Iris pigment epithelial cell (primary cell): ENCODE measurements at places on chromosomes 13 and 19.
A peak's percentile ranks its signal among the peaks of the same experiment; 100 is the strongest.

DNA sequence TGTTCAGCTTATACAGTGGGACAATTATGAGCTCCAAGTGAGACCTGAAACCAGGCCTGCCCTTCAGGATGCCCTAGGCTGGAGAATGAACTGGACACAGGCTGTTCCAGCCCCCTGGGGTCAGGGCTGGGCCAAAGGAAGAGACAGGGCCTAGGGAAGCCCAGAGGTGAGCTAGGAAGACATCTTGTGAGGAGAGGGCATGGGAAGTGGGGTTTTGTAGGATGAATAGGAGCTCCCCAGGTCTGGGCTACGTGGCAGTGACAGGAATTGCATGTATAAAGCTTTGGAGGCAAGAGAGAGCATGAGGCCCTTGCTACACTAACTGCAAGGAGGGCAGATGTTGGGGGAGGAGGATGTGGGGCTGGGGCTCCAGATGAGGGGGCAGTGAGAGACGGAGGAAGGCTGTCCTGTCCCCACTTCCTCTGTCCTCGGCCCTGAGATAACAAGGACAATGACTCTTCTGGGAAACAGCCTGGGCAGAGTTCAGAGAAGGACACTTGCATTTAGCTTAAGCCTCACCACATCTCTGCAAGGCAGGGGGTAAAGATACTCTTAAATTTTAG, 1.5 kb upstream of the TBXA2R start:
- DNase-seq = no peak

DNA sequence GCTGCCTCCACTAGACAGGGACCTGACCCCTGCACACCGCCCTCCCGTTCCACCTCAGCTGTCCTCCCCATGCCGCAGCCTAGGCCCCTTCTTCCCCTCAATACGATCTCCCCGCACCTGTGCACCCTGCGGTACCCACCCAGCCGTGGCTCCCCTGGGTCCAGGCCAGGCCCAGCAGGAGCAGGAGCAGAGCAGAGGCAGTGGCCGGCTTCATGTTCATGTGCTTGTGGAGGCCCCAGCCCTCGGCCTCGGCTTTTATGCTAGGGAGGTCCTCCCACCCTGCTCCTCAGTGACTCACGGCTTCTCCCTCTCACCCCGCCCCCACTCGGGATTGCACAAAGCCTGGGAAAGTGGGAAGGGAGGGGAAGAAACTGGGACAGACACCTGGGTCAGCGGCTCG, 11.4 kb upstream of the KRTDAP start:
- no peak for DNase-seq

DNA sequence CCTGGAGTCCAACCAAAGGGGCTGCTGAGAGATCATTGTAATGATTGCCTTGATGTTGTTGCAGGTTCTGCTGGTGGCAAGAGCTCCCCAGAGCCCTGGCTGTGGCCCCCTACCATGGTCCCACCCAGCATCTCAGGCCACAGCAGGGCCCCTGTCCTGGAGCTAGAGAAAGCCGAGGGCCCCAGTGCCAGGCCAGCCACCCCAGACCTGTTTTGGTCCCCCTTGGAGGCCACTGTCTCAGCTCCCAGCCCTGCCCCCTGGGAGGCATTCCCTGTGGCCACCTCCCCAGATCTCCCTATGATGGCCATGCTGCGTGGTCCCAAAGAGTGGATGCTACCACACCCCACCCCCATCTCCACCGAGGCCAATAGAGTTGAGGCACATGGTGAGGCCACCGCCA, 15.5 kb downstream of the NCAN start:
- no peak for DNase-seq

DNA sequence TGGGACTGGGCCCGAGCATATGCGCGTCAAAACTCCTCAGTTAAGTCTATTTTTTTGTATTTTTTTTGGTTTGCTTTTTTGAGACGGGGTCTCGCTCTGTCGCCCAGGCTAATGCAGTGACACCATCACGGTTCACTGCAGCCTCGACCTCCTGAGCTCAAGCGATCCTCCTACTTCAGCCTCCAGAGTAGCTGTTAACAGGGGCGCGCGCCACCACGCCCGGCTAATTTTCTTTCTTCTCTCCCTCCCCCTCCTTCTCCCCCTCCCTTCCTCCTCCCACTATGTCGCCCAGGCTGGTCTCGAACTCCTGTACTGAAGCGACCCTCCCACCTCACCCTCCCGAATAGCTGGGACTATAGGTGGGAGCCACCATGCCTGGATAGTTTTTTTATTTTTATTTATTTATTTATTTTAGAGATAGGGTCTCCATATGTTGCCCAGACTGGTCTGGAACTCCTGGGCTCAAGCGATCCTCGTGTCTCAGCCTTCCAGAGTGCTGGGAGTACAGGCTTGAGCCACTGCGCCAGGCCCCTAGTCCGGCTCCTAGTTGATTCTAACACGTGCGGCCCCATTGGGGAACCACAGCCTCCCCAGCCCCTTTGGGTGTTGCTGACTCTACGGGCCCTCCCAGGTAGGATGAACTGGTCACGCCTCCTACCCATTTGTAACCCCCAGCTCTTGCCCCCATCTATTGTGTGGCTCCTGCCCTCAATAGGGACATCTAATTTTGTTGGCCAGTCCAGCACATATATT, 806 bp upstream of the ZNF837 start:
- no peak for DNase-seq

DNA sequence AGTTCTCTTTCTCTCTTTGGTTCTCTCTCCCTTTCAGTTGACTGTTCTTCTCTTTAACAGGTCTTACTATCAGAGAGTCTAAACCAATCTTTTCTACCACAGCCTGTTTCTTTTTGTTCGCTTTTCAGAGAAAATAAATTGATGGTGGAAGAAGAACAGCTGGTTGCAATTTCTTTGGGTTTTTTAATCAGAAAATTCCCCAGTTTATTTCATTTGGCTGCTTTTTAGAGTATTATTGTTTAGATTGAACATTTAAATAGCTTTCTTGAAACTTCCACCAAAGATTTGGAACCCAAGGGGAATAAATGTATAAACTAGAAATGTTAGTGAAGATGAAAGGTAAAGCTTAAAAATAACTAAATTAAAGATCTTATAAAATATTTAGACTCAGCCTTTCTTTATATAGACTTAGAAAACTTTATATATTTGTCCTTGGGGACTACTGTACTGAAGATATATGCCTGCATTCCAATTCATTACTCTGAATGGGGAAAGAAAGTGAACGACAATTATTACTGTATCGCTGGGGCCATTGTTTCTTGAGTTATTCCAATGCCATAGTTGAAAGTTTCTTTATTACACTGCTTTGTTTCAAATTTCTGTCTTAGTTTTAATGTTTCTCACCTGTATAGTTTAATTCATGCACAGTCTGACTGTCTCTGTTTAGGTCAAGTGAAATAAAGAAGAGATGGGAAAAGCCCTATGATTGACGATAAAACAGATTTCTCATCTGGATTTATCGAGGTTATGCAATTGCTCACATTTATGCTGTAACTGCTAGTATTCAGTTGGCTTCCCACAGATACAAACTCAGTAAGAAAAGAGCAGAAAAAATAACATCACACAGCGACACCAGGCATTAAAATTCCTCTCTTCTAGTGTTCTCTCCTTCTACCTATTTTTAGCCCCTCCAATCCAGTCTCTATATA, 169.4 kb upstream of the CSNK1A1L start:
- no peak for DNase-seq

GRCh38 chr13:93004919-93005318, 221.7 kb upstream of the GPC6 start:
- peak; percentile 22 for DNase-seq

GRCh38 chr19:38952395-38953165, 21.8 kb downstream of the MRPS12 start:
- DNase-seq = peak; percentile 36

GRCh38 chr13:77595166-77595810, 59.8 kb downstream of the SCEL start:
- no peak for DNase-seq

DNA sequence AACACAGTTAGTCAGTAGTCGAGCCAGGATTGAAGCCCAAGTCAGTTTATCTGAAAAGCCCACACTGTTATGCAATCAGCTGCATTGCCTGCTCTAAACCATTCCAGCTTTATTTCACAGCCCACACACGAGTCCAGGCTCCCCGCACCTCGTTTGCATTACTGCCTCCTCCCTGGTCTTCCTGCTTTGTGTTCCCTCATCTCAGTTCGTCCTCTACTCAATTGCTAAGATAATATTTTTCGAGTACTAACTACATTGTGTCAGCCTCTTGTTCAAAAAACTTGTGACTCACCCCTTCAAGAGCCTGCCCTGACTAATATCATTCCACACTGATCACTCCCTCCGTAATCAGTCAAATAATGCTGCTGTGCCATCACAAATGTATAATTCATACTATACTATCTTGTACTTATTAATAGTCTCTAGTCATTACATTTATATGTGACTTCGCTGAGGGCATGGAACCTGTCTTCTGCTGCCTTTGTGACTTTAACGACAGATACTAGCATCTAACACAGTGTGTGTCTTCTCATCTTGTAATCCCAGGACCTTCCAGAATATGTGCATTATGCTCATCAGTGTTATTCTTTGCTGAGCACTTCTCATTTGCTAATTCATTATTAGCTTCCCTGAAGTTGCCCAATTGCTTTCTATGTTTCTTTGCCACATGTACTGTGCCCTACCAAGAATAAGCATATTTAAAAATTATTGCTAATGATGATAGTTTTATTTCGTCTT, 26.2 kb upstream of the WDFY2 start:
- peak; percentile 88 for DNase-seq

GRCh38 chr19:902093-902370, 8.7 kb downstream of the RNU6-9 start:
- DNase-seq = no peak
